ENCODE measurements at places on chromosomes 7 and 10.

- DNase-seq = no peak
Observed at GRCh38 chr10:115948465-115948864, 324.5 kb downstream of the GFRA1 start.

- no peak for DNase-seq
Observed at GRCh38 chr7:114569220-114569619, 154.6 kb downstream of the FOXP2 start.

- DNase-seq = no peak
Observed at GRCh38 chr10:83517456-83517855, 621.9 kb upstream of the GHITM start.

- no peak for DNase-seq
Observed at GRCh38 chr10:42638821-42639270, 476 bp upstream of the ZNF33B start.

- DNase-seq = no peak
Observed at GRCh38 chr10:5512331-5512730, 12.4 kb upstream of the CALML3 start.

DNA sequence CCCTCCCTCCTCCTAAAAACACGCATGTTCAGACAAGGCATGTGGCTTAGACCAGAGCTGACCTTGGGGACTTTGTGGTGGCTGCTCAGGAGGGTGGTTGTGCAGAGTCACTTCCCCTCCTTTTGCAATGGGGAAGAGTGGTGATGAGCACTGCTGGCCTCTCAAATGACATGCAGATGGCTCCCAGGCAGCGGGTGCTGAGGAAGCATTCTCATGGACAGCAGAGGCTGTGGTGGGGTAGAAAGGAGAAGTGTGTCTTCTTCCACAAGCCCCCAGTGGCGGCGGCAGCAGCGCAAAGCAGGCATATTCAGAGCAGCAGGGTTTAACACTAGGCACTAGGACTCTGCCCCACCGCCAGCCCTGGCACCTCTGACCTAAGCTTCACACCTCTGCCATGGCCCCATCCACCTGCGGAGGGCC is 105.9 kb upstream of the ANLN start:
- DNase-seq = no peak

DNA sequence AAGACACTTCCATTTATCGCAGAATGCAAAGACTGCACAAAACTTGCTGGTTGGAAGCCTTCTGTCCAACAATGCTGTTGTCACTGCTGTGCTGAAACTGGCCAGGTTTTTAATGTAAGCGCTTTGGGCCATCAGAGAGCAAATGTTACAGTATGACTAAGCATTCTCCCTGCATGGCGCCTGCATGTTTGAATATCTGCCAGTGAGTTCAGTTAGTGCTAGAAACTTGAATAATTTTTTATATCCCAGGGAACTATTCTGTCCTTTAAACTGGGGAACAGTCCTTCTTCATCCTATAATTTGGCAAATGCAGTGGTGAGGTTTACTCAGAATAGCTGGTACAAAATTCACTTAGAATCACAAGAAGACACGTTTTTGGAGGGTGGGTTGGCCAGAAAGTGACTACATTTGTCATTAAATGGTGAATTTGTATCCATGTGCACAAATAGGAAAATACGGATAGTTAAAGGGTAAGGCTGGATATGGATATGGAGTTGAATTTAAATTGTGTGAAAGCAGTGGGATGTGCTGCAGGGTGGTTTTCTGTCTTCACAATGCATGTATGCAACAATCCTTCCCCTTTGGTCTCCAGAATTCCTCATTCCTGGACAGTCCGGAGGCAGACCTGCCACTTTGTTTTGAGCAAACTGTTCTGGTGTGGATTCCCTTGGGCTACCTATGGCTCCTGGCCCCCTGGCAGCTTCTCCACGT is 1.7 kb downstream of the ABCC2 start:
- no peak for DNase-seq

GRCh38 chr7:132239422-132239994 is 336.8 kb downstream of the PLXNA4 start:
- DNase-seq = no peak

All from NCI-H2081 treated with DMSO at 0.1 percent for 48 hours (cell line).